SJCRH30 (cell line): ENCODE measurements at places on chromosomes 1 and 21.

DNA sequence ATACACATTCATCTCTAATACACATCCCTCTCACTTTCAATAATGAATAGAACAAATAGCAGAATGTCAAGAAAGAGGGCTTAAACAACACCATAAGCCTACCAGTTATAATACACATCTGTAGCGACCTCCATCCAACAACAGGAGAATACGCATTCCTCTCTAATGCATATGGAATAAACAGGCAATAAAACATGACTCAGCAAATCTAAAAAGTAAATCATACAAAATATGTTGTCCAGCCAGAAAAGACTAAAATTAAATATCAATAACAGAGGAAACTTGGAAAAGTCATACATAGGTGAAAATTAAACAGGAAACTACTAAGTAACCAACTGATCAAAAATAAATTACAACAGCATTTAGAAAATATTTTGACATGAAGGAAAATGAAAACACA is 1127.5 kb upstream of the NCAM2 start:
- no peak for DNase-seq

DNA sequence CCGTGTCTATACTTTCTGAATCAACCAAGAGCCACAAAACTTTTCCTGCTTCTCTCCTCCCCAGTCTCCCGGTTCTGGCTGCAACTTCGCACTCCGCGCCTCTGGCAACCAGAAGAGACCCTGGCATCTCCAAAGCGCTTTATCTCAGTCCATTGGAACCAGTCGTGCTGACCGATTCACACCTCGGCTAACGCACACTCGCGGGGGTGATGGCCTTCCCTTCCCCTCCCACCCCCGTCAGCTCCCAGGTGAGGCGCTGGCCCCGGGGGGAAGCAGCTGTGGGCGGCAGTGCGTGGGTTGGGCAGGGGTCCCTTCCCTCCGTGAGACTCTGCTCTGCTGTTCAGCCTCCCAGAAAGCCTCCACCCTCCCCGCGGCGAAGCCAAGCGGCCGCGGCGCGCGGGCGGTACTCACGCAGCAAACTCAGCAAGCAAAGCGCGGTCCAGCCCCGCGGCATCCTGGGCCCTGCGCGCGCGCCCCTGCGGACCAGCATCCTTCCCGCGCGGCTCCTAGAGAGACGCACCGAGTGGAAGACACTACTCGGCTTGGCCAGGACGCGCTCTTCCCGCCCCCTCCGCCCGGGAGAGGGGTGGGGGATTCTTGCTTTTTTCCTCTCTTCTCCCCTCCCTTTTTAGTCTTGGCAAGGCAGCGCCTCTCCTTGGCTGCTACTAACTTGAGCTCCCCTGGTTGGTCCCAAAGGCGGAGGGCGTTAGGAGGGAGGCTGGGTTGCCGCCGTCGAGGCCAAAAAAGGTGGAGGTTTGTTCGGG is at the start of gene CD34:
Gene CD34 (minus strand): TSS at position 535 of the 764 bp plus-strand sequence. CDS start 45 bp downstream, at position 490.
- no peak for DNase-seq

DNA sequence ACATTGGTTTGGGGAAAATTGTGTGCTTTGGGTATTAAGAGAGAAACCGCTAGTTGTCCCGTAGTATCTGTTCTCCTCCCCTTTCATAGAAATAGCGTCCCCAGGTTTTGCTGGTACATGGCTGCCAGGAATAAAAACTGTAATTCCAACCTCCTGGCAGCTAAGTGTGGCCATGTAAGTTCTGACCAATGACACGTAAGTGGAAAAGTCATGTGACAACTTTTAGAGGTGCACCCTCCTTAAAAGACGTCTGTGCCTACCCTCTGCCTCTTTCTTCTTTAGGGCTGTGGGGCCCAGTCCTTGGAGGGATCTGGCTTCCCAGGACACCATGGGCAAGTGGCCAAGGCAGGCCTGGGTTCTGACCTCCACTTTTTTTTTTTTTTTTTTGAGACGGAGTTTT is 59.3 kb downstream of the UMODL1 start:
- no peak for DNase-seq

DNA sequence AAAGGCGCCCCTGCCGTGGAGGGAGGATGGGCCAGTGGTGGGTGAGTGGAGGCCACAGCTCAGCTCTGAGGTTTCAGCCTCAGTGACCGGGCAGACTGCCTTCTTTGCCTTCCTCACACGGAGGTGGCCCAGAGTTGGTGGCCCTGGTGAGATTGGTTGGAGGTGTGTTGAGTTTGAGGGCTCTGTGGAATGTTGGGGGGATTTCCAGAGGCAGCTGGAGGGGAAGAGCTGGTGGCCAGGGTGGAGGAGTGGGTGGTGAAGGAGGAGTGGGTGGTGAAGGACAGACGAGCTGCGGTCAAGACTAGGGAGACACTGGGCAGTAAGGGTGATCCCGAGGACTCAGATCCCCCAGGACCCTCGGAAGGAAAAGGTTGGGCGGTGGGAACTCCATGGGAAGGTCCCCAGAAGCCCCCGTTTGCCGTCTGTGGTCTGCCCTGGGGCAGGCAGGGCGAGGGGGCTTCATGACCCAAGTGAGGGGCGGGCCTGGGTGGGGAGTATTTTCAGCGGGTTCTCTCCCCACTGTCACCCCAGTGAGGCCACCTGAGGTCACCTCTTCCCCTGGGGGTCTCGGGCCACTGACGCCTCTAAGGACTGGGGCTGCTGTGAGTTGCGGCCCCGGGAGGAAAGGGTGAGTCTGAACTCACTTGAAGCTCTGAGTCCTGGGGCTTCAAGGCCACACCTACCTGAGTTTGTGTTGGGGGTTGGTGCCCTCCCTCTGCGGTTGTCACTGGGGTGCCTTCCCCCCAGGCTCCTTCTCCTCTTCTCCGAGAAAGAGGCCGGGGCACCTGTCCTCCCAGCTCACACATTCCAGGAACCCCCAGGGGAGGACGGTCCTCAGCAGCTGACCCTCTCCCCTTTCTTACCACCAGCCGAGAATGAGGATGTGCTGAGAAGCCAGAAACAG is 22.7 kb upstream of the PIK3CD start:
- peak; percentile 80 for DNase-seq

GRCh38 chr1:226541631-226542622 is 6.6 kb upstream of the STUM start:
- peak; percentile 92 for DNase-seq

DNA sequence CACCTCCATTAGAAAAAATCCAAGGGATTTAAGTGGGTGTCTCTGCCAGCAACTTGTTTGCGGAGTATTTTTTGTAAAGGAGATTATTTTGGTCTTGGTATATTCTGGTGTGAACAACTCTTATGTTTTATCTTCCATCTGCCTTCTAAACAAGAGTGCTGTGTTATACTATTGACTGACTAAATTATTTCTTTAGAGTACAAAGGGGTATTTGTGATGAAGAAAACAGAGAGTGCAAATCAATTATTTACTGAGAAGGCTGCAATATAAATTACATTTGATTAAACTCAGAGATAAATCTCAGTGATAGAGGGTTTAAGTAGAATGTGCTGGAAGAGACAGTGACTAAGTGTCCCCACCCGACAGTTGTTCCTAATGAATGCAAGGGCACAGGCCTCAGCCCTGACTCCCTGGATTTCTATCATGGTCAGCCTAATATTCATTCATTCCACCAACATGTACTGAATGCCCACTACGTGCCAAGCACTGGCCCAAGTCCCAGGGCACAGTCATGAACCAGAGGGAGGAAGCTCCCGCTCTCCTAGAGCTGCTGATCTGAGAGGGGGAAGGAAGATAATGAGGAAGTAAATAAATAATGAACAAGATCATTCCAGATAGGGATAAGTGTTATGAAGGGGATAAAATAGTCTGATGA is 196.9 kb upstream of the C8B start:
- DNase-seq: no peak

- peak; percentile 87 for DNase-seq
These were observed 10.8 kb downstream of the ADAMTSL4 start for GRCh38 chr1:150560011-150560438.

GRCh38 chr1:53895421-53895820 is 1.4 kb downstream of the DIO1 start:
- DNase-seq: no peak

- no peak for DNase-seq
These were observed 19.1 kb upstream of the TMEM183A start for GRCh38 chr1:202987922-202988583.

GRCh38 chr1:19484798-19485361 is 459 bp downstream of the CAPZB start:
- DNase-seq: peak; percentile 58

GRCh38 chr1:181133441-181133951 is 45.0 kb downstream of the IER5 start:
- no peak for DNase-seq
